ENCODE measurements at places on chromosomes 3 and 15.

GRCh38 chr15:34621675-34622074 is 38.2 kb upstream of the GOLGA8B start:
- DNase-seq = no peak

DNA sequence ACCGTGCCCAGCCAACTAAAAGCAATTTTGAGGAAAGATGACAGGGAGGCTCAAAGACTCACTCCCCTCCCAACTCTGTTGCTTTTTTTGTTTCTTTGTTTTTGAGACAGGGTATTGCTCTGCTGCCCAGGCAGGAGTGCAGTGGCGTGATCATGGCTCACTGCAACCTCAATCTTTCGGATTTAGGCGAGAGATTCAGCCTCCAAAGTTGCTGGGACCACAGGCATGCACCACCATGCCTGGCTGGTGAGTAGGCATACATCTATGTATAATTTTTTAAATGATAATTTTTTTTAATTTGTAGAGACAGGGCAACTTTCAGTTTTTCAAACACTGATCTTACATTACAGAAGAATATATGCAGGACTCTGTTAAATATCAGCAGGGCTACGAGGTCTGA is 15.8 kb upstream of the THUMPD3 start:
- no peak for DNase-seq

DNA sequence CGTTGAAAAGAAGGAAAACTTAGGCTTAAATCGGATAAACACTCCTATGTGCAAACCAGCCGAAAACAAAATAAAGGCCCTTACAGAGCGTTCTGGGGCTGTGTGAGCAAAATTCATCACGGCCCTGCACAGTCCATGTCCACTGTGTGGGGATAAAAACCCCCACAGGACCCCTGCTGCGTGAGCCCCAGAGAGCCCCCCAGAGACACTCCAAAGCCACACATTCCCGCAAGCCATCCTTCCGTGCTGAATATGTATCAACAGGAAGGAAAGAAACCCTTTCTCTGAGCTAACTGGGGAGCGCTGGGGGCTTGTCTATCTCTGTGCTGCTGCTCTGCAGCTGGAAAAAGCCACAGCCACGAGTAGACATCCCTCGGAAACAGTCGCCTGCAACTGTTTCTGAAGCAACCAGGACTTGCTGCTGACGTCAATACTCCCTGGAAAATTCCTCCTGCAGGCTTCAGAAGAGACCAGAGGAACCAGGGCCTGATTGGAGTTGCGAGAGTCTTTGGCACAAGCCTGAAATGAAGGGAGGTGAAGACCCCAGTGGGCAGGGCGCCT is 72.7 kb downstream of the NUP210 start:
- DNase-seq = no peak

DNA sequence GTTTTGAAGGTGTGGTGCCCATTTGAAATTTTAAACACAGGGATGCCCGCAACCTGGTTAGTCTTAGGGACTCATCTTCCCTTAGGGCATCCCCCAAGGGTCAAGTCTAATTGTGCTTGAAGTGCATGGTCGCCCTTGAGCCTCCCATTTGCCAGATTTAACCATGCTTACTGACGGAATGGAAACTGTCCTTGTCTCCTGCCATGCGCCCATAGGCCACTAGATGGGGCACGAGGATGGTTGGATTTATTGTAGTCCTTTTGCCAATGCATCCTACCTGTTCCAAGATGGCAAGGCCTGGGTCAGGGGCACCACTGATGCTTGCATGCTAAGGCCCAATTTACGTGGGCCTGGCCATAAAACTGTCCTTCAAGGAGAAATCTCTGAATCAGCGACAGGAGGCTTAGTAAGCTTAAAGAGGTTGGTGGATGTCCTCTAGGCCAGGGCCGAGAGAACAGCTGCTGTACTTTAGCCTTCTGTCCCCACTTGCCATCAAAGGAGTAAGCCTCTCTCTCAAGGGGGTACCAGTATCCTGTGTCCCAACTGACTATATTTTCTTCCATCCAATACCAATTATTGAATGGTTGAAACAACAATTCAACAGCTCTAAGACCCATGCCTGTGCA is 355.4 kb downstream of the OTOL1 start:
- peak; percentile 11 for DNase-seq

- DNase-seq = no peak
These were observed 293.1 kb downstream of the SV2B start for GRCh38 chr15:91393186-91393585.

- no peak for DNase-seq
These were observed 31.2 kb downstream of the STRIT1 start for GRCh38 chr3:155262295-155262694.

DNA sequence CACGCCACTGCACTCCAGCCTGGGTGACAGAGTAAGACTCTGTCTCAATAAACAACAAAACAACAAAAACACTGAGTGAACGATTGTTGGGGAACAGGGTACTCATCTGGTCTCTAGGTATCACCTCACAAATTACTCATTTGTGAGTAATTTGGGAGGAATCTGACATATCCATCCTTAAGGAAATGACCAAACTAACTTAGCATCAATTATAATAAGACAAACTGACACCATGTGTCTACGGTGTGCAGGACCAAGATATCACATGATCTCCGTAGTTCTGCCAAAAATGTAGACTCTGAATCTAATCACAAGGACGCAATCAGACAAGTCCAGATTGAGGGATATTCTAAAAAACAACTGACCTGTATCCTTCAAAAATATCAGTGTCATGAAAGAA is 12.0 kb upstream of the DAPK2 start:
- no peak for DNase-seq

- DNase-seq = no peak
These were observed 2.1 kb downstream of the RNU5B-1 start for GRCh38 chr15:65306551-65306950.

GRCh38 chr15:77025941-77026411 is 31.1 kb downstream of the PSTPIP1 start:
- DNase-seq = no peak

DNA sequence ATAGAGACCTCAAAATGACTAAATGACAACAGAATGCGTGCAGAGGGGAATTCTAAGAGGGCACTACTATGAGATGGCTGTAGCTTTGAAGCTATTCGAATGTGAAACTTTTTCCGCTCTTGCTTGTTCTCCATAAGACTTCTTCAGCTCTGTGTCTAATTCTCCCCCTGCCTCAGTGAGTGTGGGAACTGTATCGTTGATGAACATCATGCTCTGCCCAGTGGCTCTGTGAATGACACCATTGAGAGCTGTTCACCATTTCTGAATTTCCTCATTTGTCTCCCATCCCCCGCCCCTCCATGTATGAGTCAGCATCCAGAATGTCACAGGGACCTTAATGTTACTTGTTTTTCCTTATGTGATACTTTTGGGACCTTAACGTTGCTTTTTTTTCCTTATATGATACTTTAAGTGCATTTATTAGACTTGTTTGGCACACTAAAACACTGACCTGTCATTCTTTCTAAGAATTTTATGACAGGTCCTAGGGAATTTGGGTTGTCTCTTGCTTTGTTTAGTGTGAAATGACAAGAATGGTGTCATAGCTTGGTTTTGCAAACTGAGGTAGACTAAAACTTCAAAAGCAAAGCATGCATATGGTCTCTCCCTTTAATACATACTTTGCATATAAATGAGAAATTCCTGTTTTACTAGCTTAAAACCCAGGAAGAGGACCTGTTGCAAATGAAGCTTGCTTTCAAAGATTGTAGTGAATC is 99.6 kb downstream of the FNDC3B start:
- no peak for DNase-seq

DNA sequence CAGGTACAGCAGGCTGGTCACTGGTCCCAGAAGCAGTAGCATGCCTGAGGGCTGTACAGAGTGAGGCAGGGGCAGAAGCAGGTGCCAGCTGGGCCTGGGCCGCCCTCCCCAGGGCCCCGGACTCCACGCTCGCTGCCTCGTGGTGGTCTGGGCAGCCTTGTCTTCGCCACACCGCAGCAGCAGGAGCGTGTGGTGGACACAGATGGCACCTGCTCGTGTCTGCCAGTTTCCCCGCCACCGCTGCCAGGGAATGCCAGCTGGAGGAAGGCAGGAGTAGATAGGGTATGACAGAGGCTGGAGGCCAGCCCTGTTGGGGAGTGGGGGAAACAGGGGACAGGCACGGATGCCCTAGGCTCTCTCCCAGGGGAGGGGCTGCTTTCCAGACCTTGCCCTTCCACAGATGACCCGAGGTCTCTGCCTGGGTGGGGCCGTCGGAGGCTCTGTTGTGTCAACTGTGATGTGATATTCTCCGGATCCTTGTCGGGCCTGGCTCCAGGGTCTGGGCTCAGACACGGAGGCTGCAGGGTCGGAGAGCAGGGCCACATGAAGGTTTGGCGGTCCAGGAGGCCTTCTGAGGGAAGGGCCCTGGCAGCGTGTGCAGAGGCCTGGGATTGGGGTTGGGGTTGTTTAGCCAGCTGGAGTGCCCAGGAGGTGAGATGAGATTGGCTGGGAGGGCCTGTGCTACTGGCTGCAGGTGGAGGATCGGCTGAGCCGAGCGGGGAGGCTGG is 33.6 kb downstream of the GOLGA6L10 start:
- no peak for DNase-seq

DNA sequence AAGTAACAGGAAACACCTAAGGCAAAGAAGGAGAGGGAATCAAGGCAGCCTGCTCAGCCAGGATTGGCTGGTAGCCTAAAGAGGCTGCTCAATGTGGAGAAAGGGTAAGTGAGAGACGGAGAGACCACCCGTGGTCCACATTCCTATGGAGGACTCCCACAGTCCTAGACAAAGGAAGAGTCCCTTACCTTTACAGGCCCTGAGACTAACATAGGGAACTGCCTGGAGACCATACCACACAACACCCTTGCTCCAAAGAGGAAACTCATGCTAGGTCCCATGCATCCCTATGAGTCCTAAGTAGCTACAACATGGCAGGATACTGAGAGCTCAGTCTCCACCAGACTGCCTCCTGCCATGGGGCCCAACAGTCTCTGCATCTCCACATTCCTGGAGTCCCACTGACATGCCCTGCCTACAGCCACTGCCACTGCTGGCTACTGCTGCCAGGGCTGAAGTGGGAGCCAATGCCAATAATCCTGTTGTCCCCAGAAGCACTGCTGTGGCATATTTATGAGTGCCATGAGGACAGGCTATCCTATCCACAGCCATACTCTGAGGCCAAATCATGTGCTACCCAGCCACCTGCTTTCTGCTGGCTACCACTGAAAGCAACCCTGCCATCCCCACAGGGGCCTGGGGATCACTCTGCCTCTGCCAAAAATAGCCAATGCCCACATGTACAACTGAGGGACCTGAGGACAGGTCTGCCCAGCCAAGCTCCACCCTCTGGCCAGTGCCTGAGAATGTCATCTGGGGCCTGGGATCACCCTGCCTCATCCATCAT is 45.0 kb downstream of the COPS2 start:
- no peak for DNase-seq

DNA sequence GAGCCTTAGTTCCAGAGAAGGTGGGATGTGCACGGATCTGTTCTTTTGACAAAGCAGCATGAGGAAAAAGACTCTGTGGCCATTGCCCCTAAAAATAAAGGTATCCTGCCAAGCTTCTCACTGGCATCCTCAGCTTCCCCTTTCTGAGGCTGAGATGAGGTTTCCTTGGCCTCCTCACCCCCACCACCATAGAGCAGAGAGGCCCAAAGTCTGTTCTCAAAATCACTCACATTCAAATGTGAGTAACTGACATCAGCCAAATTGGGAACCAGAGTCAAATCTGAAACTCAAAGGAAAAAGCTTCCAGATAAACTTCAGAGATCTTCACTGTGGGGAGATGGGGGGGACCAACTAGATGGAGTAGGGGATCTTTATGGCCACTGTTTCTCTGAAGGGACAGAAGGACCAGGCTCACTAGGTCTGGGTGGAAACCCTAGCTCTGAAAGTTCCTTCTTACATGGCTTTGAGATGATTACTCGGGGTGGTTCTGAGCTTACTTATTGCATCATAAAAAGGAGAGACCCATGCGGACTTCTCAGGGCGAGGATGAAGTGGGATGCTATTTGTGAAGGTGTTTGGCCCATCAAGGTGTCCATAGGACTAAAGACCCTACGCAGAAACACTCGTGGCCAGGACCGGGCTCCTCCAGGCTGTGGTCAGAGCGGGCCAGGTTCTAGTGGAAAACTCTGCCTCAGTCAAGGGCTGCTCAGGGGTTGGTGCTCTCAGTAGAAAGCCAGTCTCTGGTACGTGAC is 61.5 kb upstream of the MEF2A start:
- no peak for DNase-seq

- DNase-seq = no peak
These were observed 2.5 kb upstream of the PXYLP1 start for GRCh38 chr3:141229132-141229531.

GRCh38 chr3:140170612-140171011 is 235.6 kb downstream of the CLSTN2 start:
- no peak for DNase-seq

GRCh38 chr3:23900744-23901143 is 16.0 kb downstream of the NKIRAS1 start:
- peak; percentile 48 for DNase-seq
